ENCODE measurements at places on chromosomes 13 and 19.

DNA sequence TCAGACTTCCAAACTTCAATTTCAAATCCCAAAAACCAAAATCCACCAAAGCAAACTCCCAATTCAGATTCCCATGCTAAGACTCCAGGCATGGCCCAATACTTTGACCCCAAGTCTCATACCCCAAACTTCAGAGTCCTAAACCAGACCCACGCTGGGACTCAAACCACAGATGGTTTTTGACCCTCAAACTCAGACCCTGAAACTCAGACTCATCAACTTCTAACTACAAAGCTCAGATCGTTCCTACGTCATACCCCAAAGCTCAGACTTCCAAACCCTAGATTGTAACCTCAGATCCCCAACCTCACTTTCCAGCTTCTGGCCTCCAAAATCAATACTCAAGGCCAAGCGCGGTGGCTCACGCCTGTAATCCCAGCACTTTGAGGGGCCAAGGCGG lies 11.9 kb downstream of the RYR1 start:
- no peak for DNase-seq

DNA sequence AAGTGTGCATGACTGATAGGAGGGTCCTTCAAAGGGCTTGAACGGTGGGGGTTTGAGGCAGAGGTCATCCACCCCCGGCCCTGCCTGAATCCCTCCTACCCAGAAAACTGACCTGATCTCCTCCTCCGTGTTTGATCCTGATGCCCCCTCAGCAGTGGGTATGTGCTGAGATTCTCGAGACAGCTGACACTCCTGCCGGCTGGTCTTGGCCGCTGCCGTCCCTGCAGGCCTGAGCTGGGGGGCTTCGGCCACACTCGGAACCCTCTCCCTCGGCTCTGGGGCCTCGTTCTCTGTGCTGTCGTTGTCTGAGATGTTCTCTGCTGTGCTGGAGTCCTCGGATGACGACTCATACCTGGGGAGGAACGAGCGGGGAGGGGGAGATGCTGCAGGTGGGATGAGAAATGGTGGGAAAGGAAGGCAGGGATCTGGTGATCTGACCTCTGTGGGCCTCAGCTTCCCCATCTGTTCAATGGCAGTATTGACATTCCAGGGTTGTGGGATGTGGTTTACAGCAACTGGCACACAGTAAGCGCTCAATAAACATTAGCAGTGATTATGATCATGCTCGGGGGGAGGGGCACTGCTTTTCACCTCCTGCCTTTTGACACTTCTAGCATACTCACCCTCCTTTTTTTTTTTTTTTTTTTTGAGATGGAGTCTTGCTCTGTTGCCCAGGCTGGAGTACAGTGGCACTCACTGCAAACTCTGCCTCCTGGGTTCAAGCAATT lies 20.7 kb downstream of the KANK2 start:
- no peak for DNase-seq

GRCh38 chr13:114129649-114130062 lies 2.8 kb downstream of the RASA3 start:
- DNase-seq, result no peak

DNA sequence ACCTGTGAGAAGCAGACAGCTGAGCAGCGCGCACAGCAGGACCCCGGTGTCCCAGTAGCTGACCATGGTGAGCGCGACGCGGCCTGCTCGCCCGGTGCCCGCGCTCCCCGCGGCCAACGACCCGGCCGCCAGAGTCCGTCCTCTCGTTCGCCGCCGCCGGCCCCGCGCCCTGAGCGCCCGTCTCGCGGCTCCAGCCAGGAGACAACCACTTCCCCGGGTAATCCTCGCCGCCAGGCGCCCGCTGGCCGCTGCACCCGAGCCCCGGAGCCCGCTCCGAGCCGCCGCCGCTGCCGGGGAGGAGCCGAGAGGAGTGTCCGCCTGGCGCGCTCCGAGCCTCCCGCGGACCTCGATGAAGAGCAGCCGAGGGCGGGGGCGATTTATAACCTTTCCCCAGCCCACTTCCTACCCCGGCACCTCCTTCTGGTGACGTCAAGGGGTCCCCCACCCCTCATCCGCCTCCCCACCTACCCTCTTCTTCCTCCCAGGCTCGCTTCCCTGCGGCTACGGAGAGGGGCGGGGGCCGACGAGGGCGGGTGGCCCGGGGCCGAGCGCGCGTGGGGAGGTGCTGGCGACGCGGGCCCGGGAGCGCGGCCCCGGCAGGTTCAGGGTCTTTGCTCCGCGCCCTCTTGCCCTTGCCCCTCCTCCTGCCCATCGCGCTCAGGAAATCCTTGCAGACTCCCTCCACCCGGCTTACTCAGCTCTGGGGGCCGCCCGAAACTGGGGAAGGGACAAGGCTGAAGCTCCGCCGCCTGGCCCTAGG lies at the start of gene FLT1:
Gene FLT1, minus strand, starts transcription at position 351 of the 760 bp plus-strand sequence. Its CDS starts 285 bp downstream, at position 66.
- no peak for DNase-seq

DNA sequence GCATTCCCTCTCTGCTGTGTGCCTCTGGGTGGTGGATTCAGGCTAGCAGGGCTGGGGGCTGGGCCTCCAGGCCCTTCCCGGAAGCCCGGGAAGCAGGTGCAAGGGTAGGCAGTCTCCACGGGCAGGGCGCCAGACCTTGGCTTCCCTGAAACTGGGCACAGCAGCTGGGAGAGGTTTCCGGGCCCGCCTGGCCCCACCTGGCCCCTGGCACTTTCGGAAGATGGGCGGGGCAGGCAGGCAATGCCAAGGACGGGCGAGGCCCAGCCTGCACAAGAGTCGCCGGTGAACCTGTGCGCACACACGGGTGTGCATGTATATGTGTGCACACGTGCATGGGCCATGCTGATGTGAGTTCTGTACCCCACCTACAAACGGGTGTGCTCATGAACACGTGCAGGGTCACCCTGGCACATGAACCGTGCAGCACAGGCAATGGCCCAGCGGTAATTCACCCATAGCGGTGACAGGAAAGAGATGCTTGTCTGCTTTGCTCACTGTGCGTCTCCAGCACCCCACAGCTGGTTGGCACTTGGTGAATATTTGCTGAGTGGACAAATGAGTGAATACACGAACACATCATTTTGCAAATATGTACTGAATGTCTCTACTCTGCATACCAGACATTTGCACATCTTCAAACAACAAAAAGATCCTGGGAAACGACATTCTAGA lies 15.3 kb downstream of the GADD45B start:
- DNase-seq, result no peak

DNA sequence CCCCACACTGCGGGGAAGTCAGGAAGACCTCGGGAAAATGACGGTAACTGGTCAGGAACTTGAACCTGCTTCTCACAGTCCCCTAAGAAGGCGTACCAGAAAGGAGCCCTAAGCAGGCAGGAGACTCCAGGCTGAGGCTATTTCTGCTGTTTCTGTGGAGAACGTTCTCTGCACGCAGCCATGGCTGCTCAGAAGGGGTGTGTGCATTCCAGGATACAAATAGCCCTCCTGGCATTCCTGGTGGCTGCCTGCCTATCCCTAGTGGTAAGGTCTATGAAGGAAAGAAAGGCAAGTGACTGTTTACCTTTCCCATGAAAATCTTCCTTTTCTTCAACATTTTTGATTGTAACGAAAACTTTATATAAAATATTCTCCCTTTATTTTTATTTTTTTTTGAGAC lies 2.5 kb downstream of the SGCG start:
- no peak for DNase-seq

- DNase-seq, result no peak
Observed at GRCh38 chr19:2483484-2484151, 7.7 kb downstream of the GADD45B start.

- no peak for DNase-seq
Observed at GRCh38 chr13:51237386-51237785, 15.2 kb downstream of the FAM124A start.

DNA sequence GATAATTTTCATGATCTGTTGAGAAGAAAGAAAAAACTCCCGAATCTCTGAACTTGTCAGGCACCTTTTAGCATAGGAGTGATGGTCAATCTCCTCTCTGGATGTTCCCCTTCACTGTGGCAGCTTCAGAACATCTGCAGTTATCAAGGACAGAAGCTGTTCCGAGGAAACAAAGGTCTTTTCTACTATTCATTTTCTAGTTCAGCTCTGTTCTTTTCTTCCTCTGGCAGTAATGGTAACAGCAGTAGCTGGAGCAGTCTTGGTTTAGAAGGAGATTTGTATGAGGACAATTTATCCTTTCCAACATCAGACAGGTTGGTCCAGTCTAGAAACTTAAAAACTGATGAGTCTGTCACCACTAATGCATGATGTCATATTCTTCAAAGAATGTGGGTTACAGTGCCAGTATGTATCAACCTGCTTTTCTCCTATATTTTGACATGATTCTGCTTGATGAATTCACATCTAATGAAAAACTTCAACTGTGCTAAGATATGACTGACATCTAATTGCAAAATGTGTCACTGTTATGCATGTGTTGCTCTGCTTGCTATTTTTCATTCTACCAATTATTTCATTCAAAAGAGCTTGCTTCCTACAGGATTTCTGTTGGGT lies 41.0 kb downstream of the AKAP11 start:
- no peak for DNase-seq

DNA sequence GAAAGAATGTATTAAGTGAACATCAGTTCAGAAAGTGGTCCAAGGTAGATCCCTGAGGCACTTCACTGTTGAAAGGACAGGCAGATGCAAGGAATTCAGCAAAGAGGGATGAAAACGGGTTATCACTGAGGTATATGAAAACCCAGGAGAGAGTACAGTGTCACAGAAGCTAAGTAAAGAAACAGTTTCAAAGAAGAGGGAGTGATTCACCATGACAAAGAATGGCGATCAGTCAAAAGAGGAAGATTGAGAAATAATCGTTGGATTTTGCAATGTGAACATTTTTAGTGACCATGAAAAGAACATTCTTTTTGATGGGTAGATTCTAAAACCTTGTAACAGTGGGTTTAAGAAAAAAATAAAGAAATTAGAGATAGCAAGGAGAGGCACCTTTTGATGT lies 99.3 kb downstream of the EPSTI1 start:
- no peak for DNase-seq

DNA sequence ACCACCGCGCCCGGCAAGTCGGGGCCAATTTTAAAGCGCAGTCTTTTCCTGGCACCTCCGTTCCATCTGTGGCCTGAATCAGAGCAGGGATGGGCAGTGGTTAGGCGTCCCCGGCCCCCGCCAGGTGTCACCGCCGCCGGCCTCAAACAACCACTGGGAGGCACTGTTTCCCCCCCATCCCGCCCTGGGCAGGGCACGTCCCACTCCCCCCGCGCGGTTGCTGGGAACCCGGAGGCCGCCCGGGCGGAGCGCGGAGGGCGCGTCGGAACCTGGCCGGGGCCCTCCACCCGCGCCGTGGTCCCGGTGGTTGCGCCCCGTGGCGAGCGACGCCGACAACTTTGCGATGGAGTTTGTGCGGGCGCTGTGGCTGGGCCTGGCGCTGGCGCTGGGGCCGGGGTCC lies at the start of gene GRIN3B:
Gene GRIN3B, plus strand, starts transcription at position 325 of the 400 bp plus-strand sequence. Its CDS starts 19 bp downstream, at position 344.
- DNase-seq, result peak; percentile 20

DNA sequence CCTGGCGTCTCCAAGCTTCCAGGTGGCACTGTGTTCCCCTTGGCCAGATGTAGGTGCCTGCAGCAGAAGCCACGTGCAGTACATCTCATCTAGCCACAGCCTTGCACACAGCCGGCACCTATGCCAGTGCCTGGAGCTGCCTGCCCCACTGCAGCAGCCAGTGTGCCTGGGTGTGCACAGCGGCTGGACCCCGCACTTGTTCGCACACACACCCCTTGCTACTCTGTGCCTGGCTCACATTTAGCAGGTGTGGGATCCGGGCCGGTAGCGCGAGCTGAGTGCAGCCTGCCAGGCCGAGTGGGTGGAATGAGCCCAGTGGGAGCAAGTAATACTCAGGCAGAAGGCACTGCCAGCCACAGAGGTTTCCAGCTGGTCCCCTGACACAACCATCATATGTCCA lies 26.9 kb upstream of the RBM26 start:
- DNase-seq, result no peak

- no peak for DNase-seq
Observed at GRCh38 chr13:41492432-41493260, 35.3 kb downstream of the RGCC start.

DNA sequence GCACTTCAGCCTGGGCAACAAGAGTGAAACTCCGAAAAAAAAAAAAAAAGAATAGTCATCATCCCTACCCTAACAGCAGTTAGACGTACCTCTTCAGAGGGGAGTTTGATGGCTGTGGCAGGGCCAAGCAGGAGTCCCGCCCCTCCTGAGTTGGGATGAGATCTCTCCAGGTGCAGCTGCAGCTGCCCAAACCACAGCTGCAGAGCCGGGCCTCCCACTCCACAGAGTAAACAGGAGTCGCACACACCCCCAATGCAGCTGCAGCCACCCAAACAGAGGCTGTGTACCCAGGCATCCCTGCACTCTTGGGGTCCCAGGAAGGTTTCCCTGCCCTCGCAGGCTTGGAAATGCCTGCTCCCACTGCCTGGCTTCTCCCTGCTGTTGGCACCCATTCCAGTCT lies 17.4 kb upstream of the MLLT1 start:
- DNase-seq, result no peak

DNA sequence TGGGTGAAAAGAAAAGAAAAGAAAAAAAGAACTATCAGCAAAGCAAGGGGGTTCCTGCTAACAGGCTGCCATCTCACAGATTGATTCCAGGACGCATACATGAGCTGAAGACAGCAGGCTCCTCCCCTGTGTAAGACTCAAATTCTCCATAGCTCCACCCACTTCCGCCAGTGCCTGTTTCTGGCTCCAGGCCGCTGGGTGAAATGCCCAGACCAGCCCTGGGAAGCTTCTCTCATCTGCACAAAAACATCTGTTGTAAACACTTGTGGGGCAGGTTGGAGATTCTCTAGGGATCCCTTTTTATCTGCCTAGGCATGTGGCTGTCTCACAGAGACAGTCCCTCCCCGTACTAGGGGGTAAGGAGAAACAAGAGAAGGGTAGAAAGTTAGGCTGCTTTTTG lies 1054.4 kb upstream of the SPRY2 start:
- DNase-seq, result no peak

DNA sequence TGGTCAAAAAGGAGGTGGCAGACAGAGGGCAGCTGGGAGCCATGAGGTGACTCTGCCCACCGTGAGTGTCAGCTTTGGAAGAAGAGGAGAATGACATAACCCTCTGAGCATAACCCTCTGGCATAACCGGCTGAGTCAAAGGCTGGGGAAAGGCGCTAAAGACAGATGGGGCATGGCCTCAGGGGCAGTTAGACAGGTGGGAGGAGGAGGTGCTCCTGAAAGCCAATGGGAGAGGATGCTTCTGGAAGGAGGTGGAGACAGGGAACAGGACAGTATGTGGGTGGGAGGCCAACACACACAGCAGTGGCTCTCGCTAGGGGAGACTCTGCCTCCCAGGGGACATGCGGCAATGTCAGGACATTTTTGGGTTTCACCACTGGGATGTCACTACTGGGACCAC lies 17.1 kb downstream of the ELAVL1 start:
- DNase-seq, result no peak

DNA sequence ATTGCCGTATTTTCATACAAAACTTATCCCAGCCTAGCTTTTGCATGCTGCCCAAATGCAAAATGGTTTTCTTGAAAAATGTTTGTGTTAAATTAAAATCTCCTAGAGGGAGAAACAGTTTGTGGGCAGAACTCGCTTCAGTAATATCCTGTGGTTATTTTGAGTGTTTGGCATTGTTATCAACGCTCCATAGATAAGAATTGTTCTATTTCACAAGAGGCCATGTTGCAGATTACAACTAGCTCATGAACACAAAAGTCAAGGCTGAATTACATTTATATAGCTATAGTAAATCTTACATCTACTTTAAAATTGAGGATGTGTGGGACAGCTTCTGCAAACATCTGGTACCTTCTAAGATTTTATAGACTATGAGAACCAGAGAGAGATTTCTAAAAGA lies 447.9 kb downstream of the DCT start:
- no peak for DNase-seq

GRCh38 chr13:43335764-43336163 lies 312.4 kb downstream of the DNAJC15 start:
- DNase-seq, result no peak
